ENCODE measurements at places on chromosomes 1 and 21.

- DNase-seq, result no peak
Measured at GRCh38 chr1:111882986-111883560, 106.4 kb downstream of the KCND3 start.

GRCh38 chr21:42534421-42535378 is 21.0 kb downstream of the SLC37A1 start:
- no peak for DNase-seq

DNA sequence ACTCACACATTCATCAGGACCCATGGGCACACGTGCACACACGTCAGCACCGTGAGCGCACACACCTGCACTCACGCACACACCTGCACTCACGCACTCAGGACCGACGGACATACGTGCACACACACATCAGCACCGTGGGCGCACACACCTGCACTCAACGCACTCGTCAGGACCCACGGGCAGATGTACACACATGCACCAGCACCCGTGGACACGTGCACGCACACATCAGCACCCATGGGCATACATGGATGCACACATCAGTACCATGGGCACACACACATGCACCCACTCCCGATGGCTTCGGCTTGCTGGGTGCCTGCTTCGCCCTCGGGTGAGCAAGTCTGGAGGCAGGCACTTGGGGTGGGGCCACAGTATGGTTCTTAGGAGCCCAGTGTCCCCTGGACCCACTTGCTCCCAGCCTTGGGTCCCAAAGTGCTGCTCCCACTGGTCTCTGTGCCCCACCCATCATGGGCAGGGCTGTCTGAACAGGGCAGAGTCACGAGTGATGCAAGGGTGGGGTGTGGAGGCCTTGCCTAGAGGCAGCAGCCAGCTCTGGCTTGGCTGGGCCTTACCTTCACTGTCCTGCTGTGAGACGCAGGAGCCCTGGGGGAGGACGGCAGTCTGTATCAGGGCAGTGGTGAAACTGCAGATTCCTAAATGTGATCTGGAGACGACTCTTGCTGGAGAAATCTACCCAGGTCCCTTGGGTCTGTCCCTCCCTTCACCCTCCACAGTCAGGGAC is 49.8 kb downstream of the SKI start:
- no peak for DNase-seq

DNA sequence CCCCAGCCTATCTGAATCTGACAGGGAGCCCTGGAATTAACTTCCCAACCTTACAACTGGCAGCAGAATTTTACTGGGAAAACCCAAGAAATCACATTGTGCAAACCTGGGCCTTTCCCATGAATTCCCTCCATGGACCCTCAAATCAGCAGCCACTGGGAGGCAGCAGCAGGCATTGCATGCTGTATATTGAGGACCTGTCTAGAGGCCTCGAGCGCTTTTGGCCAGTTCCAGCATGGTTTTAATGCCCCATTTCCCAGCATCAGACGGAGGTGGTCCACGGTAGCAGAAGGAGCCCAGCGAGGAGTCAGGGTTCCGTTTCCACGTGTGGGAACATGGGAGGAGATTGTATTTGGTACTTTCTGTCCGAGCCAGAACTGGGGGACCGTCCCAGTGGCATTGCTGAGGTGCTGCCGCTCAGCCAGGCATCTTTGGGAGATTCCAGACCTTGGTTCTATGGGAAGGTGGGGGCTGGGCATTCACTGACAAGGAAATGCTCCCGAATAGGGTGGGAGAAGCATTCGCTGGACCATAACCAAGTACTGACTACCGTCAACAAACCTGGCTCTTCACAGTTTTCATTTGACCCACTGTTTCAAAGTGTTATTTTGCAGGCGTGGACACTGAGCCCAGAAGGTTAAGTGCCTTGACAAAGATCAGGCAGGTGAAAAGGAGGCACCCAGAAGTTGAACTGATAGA is 15.9 kb downstream of the BMP8A start:
- peak; percentile 24 for DNase-seq

DNA sequence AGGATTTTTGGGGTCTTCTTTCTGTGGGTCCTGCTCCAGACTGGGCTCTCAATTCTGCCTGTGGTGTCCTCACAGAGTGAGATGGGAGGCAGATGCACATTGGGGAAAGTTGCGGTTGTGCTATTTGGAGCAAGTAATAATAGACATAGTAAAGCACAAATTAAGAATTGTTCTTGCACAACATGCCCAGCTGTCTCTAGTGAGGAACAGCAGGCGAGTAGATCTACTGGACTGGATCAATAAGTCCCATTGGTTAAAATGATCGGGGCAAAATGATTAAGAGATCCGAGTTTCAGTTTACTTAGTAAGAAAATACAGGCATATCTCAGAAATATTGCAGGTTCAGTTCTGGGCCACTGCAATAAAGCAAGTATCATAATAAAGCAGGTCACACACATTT is 448.3 kb upstream of the PROX1 start:
- DNase-seq, result no peak

Data from hypothalamus (tissue), 51 donors.